Head of caudate nucleus (tissue), 42 donors: ENCODE measurements at places on chromosomes 2 and 18.
A peak's percentile ranks its signal among the peaks of the same experiment; 100 is the strongest.

GRCh38 chr2:9764153-9764778, 79.0 kb upstream of the TAF1B start:
- no peak for DNase-seq

DNA sequence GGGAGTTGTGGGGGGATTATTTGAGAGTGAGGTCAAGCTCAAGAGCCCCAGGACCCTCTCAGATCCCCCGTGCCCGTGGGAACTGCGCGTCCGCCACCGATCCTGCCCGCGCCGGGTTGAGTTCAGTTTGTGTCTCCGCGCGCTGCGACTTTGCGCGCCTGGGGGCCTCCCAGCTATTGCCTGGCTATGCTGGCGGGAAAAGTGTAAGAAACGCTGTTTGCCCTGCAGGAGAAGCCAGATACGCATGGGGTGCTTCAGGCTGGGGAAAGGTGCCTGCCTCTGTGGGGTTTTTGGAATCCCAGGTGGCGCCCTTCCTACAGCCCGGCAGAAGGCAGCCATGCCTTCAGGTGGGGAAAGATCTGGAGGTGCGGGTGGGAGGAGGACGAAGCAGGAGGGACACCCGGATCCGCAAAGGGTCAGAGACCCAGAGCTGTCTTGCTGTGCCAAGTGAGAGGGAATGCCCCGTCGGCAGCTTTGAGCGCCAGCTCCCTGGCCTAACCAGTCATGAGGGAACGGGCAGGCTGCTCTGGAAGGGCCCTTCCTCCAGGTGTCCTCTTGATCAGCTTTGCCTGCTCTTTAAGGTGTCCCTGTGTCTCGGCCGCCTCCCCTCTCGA, 22.5 kb downstream of the TEX44 start:
- DNase-seq = peak; percentile 36

- peak; percentile 65 for DNase-seq
These were observed 251.0 kb upstream of the RAB12 start for GRCh38 chr18:8358033-8358765.

DNA sequence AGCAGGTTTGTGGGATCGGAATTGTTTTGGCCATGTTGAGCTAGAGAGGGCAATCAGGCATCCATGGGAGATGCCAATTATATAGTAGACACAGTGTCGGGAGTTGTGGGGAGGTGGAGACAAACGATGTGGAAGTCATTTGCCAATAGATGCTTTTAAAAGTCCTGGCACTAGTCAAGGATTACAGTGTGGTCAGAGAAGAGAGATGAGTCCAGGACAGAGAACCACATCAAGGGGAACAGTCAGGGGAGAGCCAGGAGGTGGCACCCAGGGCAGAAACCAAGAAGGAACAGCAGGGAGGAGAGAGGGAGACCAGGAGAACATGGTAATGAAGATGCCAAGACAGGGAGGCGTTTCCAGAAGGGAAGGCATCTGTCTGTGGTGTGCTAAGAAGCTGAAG, 81.2 kb downstream of the ARL4C start:
- DNase-seq = no peak

- no peak for DNase-seq
These were observed 20.8 kb upstream of the TMX3 start for GRCh38 chr18:68735483-68736343.
